ENCODE measurements at places on chromosomes 6 and 20. TPM values are rescaled to one million over a fixed set of nuclear protein-coding genes. Genes with fewer than 3 reads are reported as not detected.

GRCh38 chr20:50886184-50886790, 45.0 kb downstream of the ADNP start:
- no peak overlapping the region for H3K4me3 ChIP-seq
- DNase-seq = no peak
- H3K27me3 ChIP-seq = no peaks in the 10 kb centered on the region

DNA sequence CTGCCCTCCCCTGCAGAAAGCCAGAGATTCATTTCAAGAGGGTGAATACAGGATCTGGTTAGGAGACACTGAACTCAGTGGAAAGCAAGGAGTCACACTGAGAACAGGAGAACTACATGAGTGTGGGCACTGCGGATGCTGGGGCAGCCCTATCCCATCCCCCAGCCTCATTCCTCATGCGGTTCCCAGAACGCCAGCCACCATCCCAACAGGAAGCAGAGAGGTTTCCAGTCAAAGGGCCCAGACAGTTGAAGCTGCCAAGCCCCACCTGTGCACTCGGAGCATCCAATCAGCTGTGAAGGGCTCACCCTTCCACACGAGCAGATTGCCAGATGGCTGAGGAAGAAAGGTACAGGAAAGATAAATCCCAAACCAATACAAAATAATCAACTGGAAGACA, 50.7 kb upstream of the PRND start:
- H3K4me1 ChIP-seq = peaks cover 31% of the 10 kb centered on the region
- DNase-seq = no peak
- H3K27ac ChIP-seq = no peak overlapping the region
- no peak overlapping the region for H3K4me3 ChIP-seq

GRCh38 chr20:46259260-46259859, 48.9 kb downstream of the CDH22 start:
- no peak for DNase-seq
- H3K27me3 ChIP-seq = peaks cover 12% of the 10 kb centered on the region
- H3K4me3 ChIP-seq = no peak overlapping the region
- H3K4me1 ChIP-seq = no peaks in the 10 kb centered on the region

The KIF25 gene
- total RNA-seq = not detected

The CAGE1 gene
- not detected for total RNA-seq

The GLP1R gene
- not detected for total RNA-seq

The COL9A3 gene
- not detected for total RNA-seq
